ENCODE measurements at places on chromosomes 11 and 22.

DNA sequence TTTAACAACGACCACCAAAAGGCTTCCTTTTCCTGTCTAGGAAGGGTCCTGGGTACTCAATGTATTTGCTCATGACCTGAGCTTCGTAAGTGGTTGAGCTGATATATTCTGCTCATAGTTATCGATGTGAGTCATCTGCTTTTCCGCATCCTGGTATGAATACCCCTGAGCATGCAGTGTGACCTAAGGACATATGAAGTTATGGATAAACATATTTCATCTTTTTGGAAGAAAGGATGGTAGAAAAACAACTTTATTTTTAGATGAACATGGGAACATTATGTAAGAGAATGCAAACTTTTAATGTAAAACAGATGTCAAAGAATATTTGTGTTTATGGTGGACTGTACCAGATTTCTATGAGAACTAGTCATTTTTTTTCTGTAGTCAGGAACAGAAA lies 28.4 kb downstream of the TRPC6 start:
- DNase-seq, result no peak

DNA sequence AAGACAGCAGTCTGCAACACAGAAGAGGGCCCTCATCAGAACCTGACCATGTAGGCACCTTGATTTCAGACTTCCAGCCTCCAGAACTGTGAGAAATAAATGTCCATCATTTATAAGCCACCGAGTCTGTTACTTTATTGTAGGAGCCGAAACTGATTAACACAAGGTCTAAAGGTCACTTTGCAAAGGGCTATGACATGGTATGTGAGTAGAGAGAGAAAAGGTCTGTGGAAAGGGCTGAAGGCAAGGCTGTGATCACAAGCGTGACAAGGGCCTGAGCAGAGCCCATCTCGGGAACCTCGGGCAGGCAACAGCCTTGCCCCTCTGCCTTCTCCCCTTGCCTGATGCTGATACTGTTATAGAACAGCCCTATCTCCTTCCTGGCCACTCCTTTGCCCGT lies 73.4 kb upstream of the TEAD1 start:
- DNase-seq, result no peak

DNA sequence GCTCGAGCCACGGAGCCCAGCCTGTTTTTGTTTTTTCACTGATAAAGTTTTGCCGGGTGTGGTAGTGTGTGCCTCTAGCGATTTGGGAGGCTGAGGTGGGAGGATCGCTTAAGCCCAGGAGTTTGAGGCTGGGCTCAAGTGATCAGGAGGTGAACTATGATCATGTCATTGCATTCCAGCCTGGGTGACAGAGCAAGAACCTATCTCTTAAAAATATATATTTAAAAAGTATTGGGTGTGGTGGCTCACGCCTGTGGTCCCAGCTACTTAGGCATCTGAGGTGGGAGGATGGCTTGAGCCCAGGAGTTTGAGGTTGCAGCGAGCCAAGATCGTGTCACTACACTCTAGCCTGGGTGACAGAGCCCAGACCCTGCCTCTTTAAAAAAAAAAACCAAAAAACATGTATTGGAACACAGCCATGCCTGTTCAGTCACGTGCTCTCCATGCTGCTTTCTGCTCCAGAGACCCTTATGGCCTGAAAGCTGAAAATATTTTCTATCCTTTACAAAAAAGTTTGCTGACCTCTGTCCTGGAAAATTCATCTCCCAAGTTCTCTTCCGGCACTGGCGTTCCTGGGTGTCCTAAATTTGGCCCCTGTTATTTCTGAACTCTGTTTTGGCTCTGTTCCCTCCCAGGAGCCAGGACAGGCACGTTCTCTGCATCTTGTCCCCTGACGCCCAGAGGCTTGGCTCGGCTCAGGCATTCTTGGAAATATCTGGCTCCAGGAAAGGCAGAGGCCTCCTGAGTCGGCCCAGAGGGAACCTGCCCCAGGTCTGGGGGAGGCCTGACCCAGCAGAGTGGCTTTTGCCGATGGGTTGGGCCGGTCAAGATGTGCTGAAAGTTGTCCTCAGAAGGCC lies 61.3 kb upstream of the PPP6R3 start:
- DNase-seq, result no peak

GRCh38 chr22:24822471-24822870 lies 16.5 kb downstream of the SGSM1 start:
- DNase-seq, result no peak

All from spleen (tissue), 13 donors.